Right atrium auricular region (tissue), 2 donors: ENCODE measurements at places on chromosomes 11 and 22. TPM values are rescaled to one million over a fixed set of nuclear protein-coding genes. Genes with fewer than 3 reads are reported as not detected.
A peak's percentile ranks its signal among the peaks of the same experiment; 100 is the strongest.

Gene SLC36A4
- total RNA-seq = 6.9 TPM

Gene UBTFL1
- total RNA-seq = not detected

Gene PCF11
- total RNA-seq = 30.5 TPM

DNA sequence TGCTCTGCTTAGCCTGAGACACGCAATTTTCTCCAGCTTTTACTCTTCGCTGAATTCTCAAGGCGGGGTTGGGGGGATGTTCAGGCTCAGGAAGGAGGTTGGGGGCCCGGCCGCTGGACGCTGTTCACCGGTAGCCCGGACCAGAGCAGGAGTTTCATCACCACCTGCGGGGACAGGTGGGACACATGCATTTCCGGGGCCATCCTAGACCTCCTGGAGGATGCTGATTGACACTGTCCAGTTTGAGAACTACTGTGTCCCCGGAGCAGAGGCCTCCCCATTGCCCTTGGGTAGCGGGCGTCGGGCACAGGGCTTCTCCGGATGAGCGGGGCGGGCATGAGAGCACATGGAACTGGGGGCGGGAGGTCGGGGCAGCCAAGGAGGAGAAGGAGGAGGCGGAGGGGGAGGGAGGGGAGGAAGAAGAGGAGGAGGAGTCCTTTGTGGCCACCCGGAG, 144.0 kb upstream of the GRK3 start:
- DNase-seq = no peak

- DNase-seq = peak; percentile 49
These were observed 872.8 kb downstream of the BRD1 start for GRCh38 chr22:48954781-48955311.

DNA sequence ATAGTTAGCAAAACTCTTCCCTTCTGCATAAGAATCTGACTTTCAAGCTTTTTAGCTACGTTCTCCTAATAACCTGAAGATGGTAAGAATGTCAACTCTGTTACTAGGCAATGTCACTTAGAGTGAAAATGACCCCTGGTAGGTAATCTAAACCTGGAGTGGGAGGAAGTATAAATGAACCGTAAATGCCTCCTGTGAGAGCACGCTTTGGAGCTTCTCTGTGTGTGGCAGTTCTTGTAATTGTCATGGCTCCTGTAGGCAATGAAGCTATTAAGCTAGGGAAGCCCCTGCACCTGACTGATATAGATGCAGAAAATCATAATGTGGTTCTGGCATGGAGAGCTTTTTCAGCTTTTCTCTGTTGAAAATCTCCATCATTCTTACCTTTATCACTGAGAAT, 29.4 kb downstream of the CALCA start:
- no peak for DNase-seq

DNA sequence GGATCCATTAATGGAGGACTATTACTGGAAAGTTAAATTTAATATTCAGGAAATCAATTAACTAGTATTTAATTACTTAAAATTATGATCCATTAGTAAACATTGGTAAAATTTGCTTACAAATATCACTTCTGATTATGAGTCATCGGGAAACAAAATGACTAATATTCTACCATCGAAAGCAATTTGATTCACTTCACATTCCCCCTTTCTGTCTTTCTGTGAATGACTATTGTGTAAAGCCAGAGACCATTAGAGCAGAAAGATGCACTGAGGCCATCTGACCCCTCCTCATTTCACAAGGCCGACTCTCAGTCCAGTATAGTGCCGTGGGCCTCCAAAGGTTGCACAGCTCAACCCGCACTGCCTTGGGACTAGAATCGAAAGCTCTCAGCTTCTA, 619.0 kb downstream of the OPCML start:
- DNase-seq = no peak

- DNase-seq = no peak
These were observed 9.3 kb downstream of the TMEM86A start for GRCh38 chr11:18707811-18708340.

- DNase-seq = no peak
These were observed 13.0 kb downstream of the OAF start for GRCh38 chr11:120223793-120224192.

DNA sequence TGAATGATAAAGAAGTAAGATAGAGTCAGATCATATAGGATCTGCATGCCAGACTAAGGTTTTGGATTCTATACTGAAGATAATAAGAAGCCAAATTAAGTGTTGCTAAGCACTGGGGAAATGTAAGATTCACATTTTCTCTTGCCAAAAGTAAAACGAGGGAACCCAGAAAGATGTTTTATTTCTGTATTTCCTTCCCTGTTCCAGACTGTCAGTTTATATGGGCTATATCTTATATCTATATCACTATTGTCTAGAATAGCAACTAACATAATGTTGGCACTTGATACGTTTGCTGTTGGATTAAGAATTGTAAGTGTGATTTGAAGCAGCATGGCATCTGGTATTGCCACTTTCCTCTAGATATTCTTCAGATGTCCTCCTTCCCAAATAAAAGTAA, 8.3 kb downstream of the OR52E6 start:
- DNase-seq = no peak

- DNase-seq = peak; percentile 59
These were observed 663 bp upstream of the BUD13 start for GRCh38 chr11:116773203-116774097.

DNA sequence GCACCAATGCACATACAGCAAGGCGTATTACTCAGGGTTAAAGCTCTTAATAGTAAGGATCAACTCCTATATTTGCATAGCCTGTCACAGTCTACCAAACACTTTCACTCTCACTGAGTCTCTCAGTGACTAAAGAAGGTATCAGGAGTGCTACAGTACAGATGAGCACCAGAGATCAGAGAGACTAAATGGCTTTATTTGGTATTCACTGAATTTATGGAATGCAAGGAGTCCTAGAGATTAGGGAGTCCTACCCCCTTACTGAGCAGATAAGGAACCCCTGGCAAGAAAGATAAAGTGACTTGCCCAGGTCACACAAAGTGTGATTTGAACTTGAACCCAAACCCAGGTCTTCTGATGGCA, 396.4 kb upstream of the CCDC90B start:
- no peak for DNase-seq

- DNase-seq = no peak
These were observed 2.4 kb upstream of the ZBTB16 start for GRCh38 chr11:114057147-114057546.

DNA sequence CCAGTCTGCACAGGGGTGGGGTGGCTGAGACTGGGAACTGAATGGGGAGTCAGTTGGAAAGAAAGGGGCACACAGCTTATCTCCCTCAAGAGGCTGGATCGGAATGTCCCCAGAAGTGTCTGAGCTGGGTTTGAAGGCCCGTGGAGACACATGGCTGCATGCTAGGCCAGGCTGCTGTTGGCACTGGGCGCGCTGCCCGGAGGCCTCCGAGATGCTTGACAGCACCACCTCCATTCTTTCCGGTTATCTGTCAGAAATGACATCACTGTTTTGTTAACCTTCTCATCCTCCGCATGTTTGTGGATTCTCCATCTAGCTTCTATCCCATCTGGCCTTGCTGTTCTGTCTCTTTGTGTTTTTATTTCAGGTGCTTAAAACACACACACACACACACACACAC, 85.5 kb downstream of the APIP start:
- DNase-seq = no peak

- no peak for DNase-seq
These were observed 9.0 kb downstream of the MAP6 start for GRCh38 chr11:75659836-75660235.

DNA sequence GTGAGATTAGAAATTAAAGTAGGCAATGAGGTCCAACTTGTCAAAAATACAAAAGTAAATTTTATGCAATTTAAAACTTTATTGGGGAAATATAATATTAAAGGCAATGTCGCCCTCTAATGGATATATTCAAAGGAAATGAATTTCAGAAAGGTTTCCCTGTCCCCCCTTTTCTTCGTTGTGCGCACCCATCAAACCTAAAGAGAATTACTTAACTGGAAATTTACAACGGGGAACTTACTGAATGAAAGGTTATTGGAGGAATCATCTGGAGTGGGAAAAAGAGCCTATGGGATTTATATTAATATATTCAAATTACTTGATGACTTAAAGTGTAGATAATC, 1.7 kb upstream of the ABTB2 start:
- no peak for DNase-seq

DNA sequence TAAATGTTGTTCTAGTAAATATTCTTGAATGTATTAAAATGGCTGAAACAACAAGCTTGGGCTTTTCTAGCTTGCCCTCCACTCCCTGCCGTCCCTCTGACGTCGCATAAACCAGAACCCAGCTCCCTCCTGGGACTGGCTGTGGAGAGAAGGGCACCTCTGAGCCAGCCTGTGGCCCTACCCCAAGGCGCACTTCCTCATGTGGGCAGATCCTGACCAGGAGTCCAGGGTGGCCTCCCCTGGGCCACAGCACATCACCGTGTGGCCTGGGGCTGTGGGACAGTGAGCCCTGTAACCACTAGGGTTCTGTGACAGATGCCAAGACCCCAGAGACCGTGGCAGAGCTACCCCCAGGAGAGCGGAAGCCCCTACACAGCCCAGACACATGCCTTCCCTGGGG, 10.2 kb upstream of the ADORA2A start:
- DNase-seq = no peak

DNA sequence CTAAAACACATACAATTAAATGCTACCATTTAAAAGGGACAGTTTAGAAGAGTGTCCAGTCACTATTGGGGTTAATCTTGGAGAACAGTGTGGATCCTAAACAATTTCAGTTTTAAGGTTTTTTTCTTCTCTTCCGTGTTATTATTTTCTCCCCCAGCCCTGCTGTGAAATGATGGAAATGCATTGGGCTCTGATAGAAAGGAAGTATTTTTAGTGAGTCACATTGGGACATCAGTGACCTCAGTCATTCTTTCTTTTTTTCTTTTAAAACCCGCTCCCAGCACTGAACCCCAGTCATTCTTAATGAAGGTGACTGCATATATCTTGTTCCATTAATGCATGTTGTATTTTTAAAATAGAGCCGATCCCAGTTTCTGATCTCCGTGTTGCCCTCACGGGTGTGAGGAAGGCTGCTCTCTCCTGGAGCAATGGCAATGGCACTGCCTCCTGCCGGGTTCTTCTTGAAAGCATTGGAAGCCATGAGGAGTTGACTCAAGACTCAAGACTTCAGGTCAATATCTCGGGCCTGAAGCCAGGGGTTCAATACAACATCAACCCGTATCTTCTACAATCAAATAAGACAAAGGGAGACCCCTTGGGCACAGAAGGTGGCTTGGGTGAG, 93.2 kb upstream of the OR4B1 start:
- DNase-seq = no peak

DNA sequence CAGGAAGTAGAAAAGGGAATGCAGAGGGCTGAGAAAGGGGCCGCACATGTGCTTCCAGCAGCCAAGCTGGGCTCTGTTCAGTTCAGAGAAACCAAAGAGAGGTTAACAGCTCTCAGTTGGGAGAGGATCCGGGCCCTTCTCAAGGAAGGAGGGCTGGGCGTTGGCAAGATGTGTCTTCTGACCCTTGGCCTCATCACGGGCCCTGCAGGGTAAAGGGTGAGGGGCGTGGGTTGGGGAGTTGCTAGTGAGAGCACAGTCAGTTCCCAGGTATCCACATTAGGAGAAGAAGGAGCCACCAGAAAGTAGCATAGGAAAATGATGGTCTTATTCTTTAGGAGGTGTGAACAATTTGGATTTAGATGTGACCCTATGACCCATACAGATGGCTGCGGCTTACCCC, 73.0 kb downstream of the OSBP2 start:
- DNase-seq = no peak

DNA sequence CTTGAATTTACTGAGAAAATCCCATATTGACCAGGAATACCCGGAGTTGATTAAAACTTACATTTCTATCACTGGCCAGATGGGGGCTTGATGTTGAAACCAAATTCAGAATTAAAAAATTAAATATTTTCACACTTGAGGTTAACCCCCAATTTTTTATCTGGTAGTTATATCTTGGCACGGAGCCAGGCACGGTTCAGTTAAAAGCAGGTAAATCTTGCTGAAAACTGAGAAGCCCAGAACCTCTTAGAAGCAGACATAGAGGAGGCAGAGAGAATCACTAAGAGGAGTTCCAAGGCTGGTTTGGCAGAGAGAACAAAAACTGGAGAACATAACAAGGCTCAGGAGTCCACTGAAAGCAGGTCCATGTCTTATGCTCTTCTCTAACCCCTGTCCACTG, 77.7 kb downstream of the USP35 start:
- no peak for DNase-seq

- DNase-seq = no peak
These were observed 3.4 kb downstream of the OVOL1 start for GRCh38 chr11:65790104-65790901.

- no peak for DNase-seq
These were observed 22.4 kb upstream of the GNB1L start for GRCh38 chr22:19876941-19877625.

- no peak for DNase-seq
These were observed 6.5 kb downstream of the ARSA start for GRCh38 chr22:50621356-50621880.

DNA sequence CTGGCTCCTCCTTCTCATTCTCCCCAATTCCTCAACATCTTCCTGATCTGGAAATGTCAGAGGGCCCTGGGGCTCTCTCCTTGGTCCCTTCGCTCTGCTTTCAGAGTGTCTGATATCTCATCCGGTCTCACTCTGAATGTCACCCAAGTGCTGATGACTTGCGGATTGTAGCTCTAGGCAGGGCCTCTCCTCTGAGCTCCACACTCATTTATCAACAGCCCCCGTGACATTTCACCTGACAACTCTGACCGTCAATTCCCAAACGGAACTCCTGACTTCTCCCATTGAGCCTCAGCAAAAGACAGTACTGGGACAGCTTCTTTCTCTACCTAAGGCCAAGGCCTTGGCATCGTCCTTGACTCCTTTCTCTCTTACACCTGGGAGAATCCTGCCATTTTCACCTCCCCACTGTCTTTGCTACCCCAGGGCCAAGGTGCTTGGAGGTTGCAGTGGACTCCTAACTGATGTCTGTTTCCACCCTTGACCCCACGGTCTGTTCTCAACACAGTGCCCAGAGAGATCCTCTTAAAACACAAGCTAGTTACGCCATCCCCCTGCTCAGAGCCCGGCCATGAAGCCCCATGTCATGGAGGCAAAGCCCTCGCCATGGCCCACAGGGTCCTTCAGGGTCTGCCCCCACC, 57.5 kb upstream of the THY1 start:
- peak; percentile 42 for DNase-seq

GRCh38 chr22:19843857-19844376, 10.8 kb downstream of the GNB1L start:
- no peak for DNase-seq

DNA sequence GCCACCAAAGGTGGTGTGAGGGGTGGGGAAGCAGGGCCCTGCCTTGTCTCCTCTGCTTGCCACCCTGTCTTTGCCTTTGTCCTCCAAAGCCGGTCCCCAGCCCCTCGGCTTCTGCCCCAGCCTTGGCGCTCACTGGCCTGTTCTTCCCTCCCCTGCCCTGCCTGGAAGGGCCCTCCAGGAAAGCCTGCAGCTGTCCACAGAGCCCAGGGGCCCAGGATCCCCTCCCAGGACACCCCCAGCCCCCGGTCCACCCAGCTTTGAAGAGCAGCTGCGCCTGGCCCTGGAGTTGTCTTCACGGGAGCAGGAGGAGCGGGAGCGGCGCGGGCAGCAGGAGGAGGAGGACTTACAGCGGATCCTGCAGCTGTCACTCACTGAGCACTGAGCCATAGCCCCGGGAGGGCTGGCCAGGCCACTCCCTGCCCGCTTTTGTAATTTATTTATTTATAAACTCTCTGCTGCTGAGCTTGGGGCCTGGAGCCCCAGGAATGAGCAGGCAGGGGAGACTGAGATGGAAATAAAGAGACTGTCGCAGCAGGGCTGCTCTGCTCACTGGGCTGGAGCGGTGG, 1.3 kb upstream of the SSH3 start:
- peak; percentile 77 for DNase-seq

GRCh38 chr11:75966537-75967287, 151.7 kb downstream of the UVRAG start:
- no peak for DNase-seq
